ENCODE measurements at places on chromosomes 16 and 17.
A peak's percentile ranks its signal among the peaks of the same experiment; 100 is the strongest.

DNA sequence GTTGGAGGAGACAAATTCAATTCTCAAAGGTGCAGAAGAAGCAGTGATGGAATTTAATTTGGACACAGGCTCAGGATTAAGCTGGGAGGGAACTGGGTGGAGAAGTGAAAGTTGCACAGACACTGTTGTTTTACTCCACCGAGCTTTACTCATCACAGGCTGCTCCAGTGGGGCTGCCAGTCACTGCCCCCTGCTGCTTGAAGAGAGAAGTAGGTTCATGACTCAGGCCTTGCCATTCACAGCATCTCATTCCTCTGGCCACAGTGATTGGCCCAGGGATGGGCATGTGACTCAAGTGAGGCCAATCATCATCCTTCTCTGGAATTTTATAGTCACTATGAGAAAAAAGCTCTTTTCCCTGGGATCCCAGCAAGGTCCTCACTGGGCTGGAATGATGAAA is 11.8 kb downstream of the GNAO1 start:
- peak; percentile 30 for DNase-seq

DNA sequence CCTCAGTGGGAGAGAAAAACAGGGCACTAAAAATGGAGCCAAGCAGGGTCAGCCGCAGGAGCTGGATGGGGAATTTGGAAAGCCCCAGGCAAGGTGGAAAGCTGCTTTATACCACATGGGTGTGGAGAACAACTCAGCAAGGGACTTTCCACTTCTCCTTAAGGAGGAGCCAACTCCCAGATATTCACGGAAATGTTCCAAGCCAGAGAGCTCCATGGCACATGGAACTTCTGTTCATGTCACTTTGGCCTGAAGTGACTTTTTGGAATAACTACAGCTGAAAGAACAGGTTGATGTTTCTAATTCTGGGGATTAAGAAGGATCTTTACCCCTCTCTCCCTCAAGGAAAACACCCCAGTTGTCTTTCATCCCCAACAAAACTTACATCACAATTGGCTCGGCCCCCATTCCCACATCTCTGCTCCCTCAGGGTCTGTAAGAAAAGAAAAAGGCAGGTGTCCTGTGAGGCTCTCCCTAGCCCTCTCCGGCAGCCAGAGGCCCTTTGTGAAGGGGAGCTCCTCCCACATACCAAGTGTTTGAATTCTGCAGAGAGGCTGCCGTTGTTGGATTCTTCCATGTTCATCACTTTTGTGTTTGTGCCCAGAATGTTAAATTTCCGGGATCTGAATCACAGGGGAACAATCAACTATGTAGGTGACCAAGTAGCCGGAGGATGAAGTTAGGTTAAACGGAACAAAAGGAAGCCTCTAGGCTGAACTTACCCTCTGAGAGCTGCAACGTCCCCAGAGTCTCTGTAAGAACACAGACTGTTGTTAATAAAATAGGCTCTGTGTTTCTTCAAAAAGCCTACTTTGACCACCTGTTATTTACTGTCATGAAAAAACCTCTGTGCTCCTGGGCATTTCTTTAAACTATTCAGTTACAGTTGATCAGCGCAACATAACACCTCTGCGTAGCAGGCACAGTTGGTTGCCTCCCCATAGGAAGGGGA is 41.0 kb downstream of the STAT5A start:
- DNase-seq: peak; percentile 66

- no peak for DNase-seq
These were observed 679.8 kb upstream of the KIF2B start for GRCh38 chr17:53142890-53143289.

DNA sequence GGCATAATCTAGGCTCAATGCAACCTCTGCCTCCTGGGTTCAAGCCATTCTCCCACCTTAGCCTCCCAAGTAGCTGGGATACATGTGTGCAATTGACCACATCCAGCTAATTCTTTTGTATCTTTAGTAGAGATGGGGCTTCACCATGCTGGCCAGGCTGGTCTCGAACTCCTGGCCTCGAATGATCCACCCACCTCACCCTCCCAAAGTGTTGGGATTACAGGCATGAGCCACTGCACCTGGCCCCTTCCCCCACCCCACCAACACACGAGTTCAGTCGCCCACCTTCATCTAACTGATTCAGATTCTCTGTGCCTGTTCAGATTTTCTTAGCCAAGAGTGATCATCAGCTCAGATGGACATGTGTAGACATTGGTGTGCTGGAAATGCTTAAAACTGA is 25.0 kb upstream of the METTL9 start:
- DNase-seq: no peak

DNA sequence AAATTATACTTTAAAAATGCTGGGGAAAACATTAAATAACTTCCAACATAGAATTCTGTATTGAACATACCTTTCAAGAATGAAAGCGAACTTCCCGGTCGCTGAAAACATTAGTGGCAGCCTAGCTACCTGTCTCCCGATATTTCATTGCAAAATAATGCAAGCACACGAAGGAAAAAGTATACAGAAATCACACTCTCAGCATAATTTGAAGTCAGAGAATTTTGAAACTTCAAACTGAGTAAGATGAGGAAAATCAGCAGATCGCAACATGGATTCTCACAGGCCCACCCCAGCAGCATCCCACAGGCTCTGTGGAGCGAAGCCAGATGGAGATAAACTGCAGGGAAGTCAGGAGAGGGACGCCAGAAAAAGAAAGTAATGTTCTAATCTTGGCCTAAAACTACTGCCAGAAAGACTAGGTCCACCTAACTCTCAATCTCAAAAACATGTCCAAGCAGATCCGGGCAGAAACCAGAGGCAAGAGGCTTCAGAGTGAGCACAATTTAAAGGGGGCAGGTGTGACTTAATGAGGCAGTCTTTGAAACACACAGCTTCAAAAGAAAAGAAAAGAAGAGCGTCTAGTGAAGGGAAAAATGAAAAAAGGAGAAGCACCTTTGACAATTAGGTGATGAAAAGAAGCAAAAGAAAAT is 4.8 kb upstream of the GOSR1 start:
- no peak for DNase-seq

- no peak for DNase-seq
These were observed 11.0 kb downstream of the ITGAM start for GRCh38 chr16:31270795-31271194.

DNA sequence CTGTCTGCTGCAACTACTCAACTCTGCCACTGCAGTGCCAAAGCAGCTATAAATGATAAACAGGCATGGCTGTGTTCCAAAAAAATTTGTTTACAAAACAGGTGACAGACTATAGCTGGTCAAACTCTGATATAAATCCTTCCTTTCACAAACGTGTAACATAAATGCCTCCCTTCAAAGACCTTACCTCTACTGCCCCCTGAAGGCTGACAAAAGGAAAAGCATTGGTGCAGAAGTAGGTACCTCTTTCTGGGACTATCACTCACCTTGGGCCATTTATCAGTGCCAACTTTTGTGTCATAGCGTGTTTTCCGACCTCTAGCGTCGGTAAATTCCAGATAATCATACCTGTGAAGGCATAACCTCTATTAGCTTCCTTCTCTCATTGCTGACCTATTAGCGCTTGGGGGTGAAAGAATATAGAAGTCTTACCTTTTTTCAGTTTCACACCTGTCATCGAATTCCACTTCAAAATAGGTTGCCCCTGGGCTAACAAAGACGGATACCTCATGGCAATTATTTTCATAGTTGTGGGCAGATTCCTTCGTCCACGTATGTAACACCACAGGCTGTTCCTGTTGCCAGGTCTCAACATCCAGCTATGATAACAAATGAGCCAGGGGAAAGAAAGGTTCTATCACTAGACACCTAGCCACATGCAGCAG is 67.9 kb downstream of the ZZEF1 start:
- peak; percentile 52 for DNase-seq

DNA sequence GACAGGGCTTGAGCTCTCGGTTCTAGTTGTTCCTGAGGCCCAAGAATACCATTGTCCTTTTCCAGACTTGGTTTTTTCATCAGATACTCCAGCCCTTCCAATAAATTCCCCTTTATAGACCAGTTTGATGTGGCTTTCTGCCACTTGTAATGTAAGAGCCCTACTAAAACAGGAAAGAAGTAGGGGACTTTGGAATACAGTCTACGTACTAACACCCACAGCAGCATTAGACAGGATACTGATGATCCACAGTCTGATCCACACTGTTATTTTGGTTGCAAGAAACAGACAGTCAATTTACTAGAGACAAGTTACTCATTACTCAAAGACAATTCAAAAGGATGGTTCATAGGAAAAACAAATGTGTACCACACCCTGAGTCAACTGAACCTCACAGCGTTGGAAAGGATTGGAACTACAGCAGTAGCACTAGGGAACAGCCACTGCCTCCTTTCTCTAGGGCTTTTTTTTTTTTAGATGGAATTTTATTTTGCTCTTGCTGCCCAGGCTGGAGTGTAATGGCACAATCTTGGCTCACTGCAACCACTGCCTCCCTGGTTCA is 45.9 kb upstream of the MED13 start:
- no peak for DNase-seq
